ENCODE measurements at places on chromosomes 6 and 20. TPM values are rescaled to one million over a fixed set of nuclear protein-coding genes. Genes with fewer than 3 reads are reported as not detected.

The GABRR1 gene
- not detected for total RNA-seq

The AKAP12 gene
- 1.1 TPM for total RNA-seq

The MAS1 gene
- total RNA-seq = not detected

GRCh38 chr20:16005021-16005914, 568.0 kb downstream of the KIF16B start:
- H3K36me3 ChIP-seq = no peaks in the 10 kb centered on the region
- H3K4me1 ChIP-seq = no peaks in the 10 kb centered on the region
- H3K27ac ChIP-seq = no peak overlapping the region
- H3K4me3 ChIP-seq = no peak overlapping the region
- DNase-seq = no peak

- peaks cover 6% of the 10 kb centered on the region for H3K27me3 ChIP-seq
- H3K27ac ChIP-seq = no peak overlapping the region
- no peak overlapping the region for H3K4me3 ChIP-seq
- no peaks in the 10 kb centered on the region for H3K36me3 ChIP-seq
- H3K4me1 ChIP-seq = peaks cover 18% of the 10 kb centered on the region
Observed at GRCh38 chr20:39245685-39246311, 283.7 kb downstream of the DHX35 start.

- H3K27me3 ChIP-seq = peaks cover 1% of the 10 kb centered on the region
- H3K27ac ChIP-seq = no peak overlapping the region
- DNase-seq = no peak
- H3K36me3 ChIP-seq = no peaks in the 10 kb centered on the region
- no peaks in the 10 kb centered on the region for H3K4me1 ChIP-seq
Observed at GRCh38 chr6:166679566-166679965, 52.5 kb upstream of the RPS6KA2 start.

DNA sequence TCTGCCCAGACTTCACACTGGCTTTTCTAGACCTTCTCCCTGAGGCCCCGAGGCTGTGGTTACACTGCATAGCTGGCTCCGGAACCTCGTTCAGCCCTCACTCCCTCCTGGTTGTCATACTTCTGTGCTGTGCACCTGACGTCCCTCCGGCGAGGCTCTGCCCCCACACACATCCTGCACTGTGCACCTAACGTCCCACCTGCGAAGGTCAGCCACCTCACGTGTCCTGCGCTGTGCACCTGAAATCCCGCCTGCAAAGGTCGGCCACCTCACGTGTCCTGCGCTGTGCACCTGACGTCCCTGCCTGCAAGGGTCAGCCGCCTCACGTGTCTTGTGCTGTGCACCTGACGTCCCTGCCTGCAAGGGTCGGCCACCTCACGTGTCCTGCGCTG, 111.0 kb upstream of the FRMD1 start:
- H3K36me3 ChIP-seq = no peaks in the 10 kb centered on the region
- no peak overlapping the region for H3K4me3 ChIP-seq
- H3K27me3 ChIP-seq = no peaks in the 10 kb centered on the region
- DNase-seq = no peak

Data from activated CD4-positive, alpha-beta memory T cell treated with anti-CD3 and anti-CD28 coated beads, Interleukin-2, amount 10 ng/mL, durations not matched to agents 7 days and 5 days (primary cell).